AML-193 (cell line): ENCODE measurements at places on chromosomes 12 and 14.

- DNase-seq = peak; percentile 65
Observed at GRCh38 chr12:63068857-63069442, 82.1 kb downstream of the AVPR1A start.

GRCh38 chr14:36553656-36554260, 28.7 kb downstream of the NKX2-8 start:
- peak; percentile 19 for DNase-seq

- DNase-seq = no peak
Observed at GRCh38 chr14:68506021-68506644, 286.7 kb downstream of the ZFP36L1 start.

- no peak for DNase-seq
Observed at GRCh38 chr12:110778833-110779577, 36.3 kb upstream of the PPP1CC start.

- no peak for DNase-seq
Observed at GRCh38 chr14:91021991-91022621, 38.3 kb downstream of the RPS6KA5 start.
